Neural progenitor cell (in vitro differentiated cells): ENCODE measurements at places on chromosomes 3 and 15.

DNA sequence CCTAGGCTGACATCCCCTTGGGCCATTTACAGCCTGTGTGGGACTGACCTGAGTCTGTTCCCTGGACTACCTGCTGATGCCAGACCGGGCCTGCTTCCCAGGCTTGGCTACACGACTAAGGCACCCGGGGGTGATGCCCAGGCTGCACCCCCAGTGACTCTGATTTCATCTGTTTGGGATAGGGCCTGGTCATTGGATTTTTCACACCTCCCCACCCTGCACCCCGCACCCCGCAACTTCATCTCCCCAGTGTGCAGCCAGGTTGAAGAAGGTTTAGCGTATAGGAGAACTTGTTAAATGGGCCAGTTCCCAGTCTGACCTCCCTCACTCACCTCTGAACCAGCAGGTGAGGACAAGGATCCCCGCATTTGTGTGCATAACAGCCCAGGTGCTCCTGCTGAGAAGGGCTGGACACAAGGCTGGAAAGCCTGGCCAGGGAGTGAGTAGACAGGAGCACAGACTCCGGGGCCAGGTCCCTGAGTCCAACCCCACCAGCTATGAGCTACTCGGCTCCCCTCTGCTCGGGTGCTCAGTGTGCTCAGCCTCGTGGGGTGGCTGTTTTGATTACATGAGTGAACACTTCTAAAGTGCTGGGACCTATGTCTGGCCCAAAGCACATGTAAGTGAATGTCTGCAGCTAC is 18.5 kb downstream of the SLC6A20 start:
- DNase-seq: no peak

GRCh38 chr3:178680489-178680888 is 144.3 kb downstream of the KCNMB2 start:
- DNase-seq: no peak

GRCh38 chr3:152943645-152944044 is 108.7 kb downstream of the P2RY1 start:
- DNase-seq: no peak

GRCh38 chr3:170200987-170201386 is 19.5 kb upstream of the PHC3 start:
- DNase-seq: no peak

- no peak for DNase-seq
Observed at GRCh38 chr3:170726976-170727661, 141.2 kb upstream of the SLC7A14 start.

GRCh38 chr3:174285242-174285864 is 573.8 kb upstream of the NAALADL2 start:
- no peak for DNase-seq

GRCh38 chr15:89116404-89116803 is 28.1 kb downstream of the ABHD2 start:
- DNase-seq: no peak

DNA sequence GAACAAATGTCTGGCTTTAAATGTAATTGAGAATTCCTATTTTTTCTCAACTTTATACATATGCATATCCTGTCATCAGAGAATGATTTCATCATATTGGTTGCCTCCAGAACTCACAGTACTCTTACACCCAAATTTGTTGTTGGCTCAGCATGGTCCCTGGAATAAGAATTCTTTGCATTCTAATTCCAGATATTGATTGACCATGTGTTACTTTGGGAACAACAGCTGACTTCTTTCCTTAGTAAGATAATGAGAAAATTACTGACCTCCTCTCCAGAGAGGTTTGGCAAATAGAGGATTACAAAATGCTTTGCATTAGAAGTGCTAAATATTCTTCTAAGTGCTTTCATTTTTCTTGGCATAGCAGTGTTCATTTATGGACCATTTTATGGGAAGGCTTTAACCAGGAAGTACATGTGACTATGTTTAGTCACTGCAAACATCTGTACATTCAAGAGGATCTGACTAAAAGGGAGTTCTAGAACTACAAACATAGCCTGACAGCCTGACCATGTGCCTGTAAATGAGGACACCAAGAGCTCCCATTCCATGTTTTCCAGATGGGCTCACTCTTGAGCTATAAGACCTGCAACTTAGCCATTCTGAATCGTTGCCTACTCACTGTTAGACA is 391.6 kb upstream of the DPPA4 start:
- no peak for DNase-seq

GRCh38 chr3:25834346-25834745 is 44.5 kb downstream of the OXSM start:
- no peak for DNase-seq

- peak; percentile 86 for DNase-seq
Observed at GRCh38 chr3:127159543-127159942, 33.4 kb upstream of the PRR23E start.

GRCh38 chr15:100245855-100246254 is 95.9 kb downstream of the ADAMTS17 start:
- peak; percentile 30 for DNase-seq

GRCh38 chr3:101072300-101072699 is 79.1 kb upstream of the ABI3BP start:
- no peak for DNase-seq

DNA sequence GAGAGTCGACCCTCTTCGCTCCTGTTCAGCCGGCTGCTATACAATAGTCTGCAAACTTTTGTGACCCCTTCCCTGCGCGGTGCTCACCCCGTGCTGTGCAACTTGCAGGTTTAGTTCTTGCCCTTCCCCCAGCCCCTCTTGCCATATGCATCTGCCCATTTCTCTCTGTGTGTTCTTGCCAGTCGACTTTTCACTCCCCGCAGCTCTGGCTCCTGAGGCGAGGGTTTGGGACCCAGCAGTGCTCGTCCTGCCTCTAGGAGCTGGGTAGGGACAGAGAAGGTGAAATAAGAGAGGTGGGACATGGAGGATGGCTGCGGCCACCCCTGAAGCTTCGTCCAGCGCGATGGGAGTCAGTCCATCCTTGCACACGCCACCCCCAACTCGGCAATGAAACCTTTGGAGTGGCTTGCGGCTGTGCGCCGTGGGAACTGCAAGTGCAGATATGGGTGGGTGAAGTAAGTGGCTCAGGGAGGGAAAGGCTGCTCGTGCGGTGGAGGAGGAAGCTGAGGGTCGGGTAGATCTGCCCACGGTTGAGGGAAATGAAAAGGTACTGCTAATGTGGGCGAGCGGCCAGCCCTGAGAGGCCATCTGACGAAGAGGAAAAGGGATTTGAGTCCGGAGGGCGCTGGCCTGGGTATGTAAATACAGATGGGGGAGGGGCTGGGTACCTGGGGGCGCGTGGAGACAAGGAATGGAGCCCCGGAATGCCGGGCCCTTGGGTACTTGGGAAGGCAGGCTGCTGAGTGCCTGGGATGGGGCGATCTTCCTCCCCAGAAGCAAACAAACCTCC is 1.0 kb downstream of the LRRC3B start:
- peak; percentile 65 for DNase-seq

DNA sequence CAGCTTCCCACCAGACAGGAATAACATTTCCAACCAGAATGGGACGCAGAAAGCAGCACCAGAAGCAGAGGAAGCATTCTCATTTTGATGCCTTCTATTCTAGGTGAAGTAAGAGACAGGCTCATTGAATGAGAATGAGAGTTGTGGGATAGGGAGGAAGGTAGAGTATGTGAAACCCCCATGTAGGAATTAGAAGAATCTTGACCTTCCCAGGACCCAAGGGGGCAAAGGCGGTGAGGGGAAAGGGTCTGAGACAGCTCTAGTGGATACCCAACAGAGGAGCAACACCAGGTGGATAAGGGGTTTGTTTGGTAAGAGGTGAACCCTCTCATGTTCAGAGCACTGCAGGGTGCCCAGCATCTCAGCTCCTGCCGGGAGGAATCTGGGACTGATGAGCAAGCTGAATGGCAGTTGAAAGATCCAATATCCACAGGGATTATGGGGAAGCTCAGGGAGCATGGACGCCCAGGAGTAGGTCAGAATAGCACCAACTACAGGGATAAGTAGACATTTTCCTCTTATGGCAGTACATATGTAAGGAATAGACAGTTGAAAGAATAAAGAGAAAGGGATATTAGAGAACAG is 77.0 kb downstream of the PLCL2 start:
- DNase-seq: no peak

GRCh38 chr3:172375206-172375850 is 72.9 kb downstream of the GHSR start:
- DNase-seq: no peak

DNA sequence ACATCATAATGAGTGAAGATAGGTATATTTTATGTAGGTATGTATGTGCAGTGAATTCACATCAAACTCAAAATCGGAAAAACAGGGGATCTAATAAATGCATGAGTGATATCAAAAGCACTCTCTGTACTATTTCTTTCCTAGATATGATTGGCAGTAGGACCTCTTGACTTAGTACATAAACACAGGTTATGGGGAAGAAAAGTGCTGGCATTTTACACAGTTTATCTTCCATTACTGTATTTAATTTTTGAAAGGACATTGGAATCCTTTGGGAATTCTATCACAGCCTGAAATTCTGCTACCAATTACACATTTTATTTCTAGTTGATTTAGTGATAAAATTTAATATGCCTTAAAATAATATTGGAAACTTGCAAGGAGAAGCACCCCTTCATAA is 470.5 kb upstream of the ONECUT1 start:
- no peak for DNase-seq

GRCh38 chr15:45121706-45122417 is 7.7 kb downstream of the DUOXA2 start:
- no peak for DNase-seq

GRCh38 chr3:62415312-62415801 is 42.0 kb upstream of the FEZF2 start:
- DNase-seq: peak; percentile 98

- DNase-seq: no peak
Observed at GRCh38 chr3:197365586-197365985, 67.2 kb upstream of the DLG1 start.

- no peak for DNase-seq
Observed at GRCh38 chr3:188434594-188434993, 280.6 kb downstream of the LPP start.

- DNase-seq: no peak
Observed at GRCh38 chr3:157145606-157146322, 14.2 kb downstream of the CCNL1 start.

DNA sequence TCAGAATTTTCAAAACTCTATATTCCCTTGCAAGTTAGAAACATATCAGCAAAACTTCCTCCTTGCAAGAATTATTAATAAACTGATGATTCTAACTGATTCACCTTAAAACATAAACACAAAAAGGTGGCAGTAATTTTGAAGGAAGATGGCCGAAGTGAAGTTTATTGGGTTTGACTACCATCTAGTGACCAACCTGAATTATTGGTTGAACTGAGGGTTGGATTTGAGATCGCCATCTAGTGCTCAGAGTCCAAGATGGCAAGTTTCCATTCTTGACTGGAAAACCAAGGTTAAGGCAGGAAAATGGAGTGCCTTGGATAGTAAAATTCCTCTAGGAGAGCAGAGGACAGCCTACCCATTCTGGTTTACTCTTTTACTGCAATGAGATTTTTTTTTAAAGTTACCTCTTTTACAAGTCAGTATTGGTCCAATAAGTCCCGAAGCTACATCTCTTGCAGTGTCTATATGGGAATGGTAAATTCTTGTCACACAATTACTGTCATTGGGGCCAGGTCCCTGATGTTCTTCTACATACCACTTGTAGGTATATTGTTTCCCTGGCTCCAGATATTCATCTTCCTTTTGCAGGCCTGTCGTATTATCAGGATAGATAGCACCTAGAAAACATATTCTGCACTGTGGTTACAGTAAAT is 51.6 kb upstream of the CP start:
- DNase-seq: peak; percentile 82

DNA sequence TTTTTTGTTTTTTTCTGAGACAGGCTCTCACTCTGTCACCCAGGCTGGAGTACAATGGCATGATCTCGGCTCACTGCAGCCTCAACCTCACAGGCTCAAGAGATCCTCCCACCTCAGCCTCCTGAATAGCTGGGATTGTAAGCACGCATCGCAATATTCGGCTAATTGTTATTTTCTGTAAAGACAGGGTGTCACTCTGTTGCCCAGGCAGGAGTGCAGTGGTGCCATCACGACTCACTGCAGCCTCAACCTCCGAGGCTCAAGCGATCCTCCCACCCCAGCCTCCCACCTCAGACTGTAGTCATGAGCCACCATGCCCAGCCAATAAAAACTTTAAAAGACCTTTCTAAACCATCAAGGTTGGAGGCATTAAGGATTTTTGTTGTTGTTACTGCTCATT is 57.4 kb upstream of the TFRC start:
- no peak for DNase-seq

DNA sequence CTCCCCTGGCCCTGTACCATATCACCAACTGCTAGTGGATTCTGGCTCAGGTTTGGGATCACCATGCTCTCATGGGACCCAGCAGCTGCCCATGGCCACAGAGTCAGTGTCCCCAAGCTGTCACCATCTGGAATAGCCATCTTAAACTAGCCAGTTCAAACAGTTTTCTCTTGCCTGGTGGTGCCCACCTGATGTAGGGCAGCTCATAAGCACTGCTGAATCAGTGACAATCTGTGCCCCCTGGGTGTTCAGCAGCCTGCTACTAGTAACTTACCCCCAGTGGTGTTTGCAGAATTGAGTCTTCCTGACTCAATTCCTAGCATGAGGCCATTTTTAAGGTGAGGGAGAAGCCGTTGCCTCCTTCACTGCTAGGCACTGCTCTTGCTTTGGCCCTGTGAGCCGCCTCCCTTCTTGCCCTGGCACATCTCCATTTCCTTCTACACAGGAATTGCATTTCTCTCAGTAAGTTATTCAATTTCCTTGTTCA is 7.9 kb downstream of the RPSA start:
- DNase-seq: no peak

DNA sequence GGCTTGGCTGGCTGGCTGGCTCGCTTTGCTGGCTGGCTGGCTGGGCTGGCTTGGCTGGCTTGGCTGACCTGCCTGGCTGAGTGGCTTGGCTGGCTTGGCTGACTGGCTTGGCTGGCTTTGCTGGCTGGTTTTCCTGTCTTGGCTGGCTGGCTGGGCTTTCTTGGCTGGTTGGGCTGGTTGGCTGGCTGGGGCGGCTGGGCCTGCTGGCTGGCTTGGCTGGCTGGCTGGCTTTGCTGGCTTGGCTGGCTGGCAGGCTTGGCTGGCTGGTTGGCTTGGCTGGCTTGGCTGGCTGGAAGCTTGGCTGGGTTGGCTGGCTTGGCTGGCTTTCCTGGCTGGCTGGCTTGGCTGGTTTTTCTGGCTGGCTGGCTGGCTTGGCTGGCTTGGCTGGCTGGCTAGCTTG is 435.6 kb downstream of the GOLGA6L6 start:
- DNase-seq: peak; percentile 1

DNA sequence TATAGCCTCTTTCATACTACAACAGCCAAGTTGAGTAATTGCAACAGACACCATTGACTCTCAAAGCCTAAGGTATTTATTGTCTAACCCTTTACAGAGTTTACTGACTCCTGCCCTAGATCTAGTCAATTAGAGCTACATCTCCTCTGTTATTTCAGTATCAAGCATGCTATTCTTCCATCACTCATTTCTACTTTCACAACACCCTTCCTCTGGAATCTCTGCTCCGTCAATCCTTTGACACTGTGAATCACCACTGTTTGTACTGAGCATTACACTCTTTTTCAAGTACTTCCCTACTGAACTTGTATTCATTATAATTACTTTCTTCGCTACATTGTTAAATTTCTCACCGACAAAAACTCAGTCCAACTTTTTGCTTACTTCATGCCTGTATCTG is 121.8 kb downstream of the ZNF609 start:
- no peak for DNase-seq

- DNase-seq: no peak
Observed at GRCh38 chr3:185486394-185486793, 12.4 kb downstream of the TMEM41A start.

GRCh38 chr3:13045904-13046568 is 27.2 kb downstream of the IQSEC1 start:
- DNase-seq: no peak

GRCh38 chr15:42111924-42112323 is 17.6 kb upstream of the PLA2G4D start:
- DNase-seq: no peak

GRCh38 chr3:13319564-13320220 is 100.4 kb downstream of the NUP210 start:
- DNase-seq: no peak
